Right lung (tissue), 10 donors: ENCODE measurements at places on chromosomes 6 and 20.

GRCh38 chr6:117491916-117492315 lies 9.4 kb downstream of the DCBLD1 start:
- DNase-seq: no peak

GRCh38 chr6:37242429-37243052 lies 15.0 kb upstream of the TBC1D22B start:
- DNase-seq: no peak

DNA sequence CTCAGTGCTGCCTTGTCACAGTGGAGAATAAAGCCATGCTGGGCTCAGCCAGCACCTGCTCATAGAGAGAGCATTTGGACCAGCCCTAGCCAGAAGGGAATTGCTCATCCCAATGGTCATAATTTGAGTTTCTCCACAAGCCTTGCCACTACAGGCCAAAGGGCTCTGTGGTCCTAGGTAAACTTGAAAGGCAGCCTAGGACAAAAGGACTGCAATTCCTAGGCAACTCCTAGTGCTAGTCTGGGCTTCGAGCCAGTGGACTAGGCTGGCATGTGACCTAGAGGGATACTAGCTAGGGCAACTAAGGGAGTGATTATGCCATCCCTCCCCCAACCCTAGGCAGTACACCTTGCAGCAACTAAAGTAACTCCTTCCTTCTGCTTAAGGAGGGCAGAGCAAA lies 516.2 kb downstream of the BCKDHB start:
- no peak for DNase-seq

DNA sequence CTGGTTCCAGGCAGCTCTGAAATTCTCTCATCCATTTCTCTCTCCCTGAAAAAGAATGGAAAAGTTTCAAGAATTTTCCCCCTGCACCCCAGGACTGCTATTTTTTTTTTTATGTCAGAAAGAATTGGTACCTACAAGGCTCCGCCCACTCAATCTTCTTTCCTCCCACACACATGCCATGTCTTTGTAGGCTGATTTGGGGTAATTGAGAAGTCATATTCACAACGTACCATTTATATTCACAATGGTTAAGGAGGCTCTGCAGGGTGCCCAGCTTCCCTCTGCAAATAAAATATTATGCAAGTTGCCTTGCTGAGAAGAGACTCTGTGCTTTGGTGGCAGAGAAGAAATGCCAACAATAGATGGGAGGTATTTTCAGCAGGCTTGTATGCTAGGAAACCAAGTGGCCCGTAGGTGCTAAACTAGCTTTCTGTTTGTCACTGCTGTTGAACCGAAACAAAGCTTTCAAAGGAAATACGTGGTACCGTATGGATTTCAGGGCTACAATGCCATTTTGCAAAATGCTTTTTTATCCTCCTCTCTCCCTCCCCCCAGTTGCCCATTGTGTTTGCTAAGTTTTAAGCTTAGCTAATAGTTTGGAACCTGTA lies 150.0 kb downstream of the PHACTR1 start:
- no peak for DNase-seq

DNA sequence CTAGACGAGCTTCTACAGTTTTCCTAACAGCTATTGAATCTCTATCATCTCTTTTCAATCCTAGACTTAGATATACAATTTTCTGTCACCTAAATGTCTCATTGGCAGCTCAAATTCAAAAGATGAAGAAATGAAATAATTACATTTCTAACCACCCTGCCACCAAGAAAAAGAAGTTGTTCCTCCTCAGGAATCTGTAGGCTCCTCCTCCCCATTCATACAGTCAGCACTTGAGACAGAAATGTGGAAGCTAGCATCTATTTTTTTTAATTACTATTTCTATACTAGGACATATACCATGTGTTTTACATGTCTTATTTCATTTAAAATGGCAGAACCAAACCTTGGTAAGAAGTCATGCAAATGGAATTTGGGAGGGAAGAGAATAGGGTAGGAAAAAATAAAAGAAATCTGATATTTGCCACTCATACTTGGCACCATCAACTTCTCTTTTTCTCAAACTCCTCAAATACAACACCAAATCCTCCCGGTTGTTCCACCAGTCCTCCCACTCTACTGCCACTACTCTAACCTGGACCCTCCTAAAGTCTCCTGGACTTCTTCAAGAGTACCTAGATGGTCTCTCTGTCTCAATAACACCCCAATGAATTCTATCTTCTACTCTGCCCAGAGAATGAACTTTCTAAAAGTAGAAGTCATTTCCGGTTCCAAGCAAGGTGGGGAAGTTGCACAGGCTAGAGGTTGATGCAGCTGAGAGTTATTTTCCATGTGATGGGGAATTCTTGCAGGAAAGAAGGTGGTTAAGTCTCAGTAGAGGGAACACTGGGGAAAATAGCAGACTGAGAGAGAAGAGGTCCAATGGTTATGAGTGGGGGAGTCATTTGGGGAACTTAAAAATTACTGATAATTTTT lies 54.1 kb downstream of the ATXN1 start:
- no peak for DNase-seq

DNA sequence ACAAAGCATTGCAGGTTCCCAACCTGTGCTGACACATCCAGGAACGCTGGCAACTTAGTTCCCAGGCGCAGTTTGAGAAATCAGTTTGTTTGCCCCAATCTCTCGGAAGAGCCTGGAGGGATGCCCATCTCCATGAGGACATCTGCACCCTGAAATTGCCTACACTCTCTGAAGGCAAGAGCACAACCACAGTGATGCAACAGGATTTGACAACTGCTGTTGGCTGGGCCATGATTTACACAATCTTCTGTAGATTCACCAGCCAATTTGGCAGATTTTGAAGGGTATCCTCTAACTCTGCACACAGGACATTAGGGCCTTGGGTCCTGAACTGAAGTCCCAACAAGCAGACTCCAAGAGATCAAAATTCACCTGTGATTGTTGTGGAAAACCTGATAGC lies 3.4 kb downstream of the APMAP start:
- DNase-seq: no peak

- no peak for DNase-seq
These were observed 20.8 kb upstream of the EMILIN3 start for GRCh38 chr20:41387444-41387851.

DNA sequence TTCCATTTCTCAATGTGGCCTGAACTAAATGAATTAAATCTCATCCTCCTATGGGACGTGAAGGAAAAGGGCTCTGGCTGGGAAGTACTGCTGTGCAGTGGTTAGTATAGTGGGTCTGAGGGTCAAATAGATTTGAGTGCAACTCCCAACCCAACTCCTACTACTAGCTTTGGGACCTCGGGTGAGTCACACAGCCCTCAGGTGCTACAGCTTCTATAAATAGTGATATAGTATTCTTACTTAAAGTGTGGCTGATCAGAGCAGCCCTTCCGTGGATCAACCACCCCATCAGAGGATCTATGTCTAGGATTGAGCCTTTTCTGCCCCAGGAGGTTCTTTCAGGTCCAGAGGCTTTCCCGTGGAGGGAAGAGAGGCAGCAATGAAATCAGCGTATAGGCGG lies 904 bp upstream of the UST start:
- DNase-seq: no peak

- no peak for DNase-seq
These were observed 70.6 kb upstream of the TCF21 start for GRCh38 chr6:133818320-133818719.

- peak; percentile 23 for DNase-seq
These were observed 36.4 kb downstream of the HLA-DPB1 start for GRCh38 chr6:33112148-33112547.

GRCh38 chr20:35270021-35270902 lies 7.7 kb downstream of the MMP24OS start:
- DNase-seq: no peak

GRCh38 chr6:108362455-108362854 lies 67.6 kb downstream of the AFG1L start:
- no peak for DNase-seq

DNA sequence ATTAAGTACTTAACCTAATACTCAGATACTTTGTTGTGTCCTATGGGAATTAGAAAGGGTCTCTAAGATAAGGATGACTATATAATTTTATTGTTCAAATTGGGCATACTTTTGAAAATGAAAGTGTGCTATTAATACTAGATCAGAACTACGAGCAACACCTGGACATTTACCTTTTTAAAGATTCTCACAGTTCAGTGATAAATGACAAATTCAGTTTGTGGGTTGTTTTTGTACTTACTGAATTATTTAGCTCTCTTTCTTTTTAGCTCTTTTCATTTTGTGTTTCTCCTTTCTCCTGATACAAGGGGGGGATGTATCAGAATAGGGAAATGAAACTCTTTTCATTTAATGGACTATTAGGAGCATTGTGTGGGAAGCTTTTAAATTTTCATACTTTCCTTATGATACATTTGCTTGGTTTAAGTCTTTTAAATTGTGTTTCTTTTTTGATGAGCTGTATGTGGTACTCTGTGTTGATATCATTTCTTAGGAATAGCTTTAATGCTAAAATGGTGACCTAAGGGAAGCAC lies 47.5 kb downstream of the PHF3 start:
- no peak for DNase-seq

GRCh38 chr6:110654096-110654820 lies 161.0 kb downstream of the CDK19 start:
- no peak for DNase-seq

DNA sequence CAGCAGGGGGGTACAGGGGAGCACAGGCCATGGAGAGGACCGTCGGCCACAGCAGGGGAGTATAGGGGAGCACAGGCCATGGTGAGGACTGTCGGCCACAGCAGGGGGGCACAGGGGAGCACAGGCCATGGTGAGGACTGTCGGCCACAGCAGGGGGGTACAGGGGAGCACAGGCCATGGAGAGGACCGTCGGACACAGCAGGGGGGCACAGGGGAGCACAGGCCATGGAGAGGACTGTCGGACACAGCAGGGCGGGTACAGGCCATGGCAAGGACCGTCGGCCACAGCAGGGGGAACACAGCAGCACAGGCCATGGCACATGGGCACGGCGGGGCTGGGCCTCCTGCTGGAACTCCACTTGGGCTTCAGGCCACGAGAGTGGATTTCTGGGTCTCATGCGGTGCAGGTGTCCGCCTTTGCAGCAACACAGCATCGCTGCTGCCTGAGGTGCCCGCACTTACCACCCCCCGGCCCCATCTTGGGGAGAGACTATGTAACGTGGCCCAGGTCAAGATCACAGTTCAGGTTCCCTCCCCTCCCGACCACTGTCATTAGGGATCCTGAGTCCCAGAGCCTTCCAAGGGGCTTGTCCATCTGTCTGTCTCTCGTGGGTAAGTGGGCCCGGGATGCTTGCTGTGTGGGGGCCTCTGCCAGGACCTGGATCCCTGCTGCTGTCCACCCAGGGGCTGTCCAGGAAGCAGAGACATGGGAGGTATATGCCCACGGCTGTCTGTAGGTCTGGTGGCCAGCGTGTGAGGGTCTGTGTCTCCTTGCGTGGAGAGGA lies 2.5 kb downstream of the NPBWR2 start:
- no peak for DNase-seq

- no peak for DNase-seq
These were observed 7.2 kb upstream of the FAM50B start for GRCh38 chr6:3841711-3842565.

GRCh38 chr20:59223750-59224149 lies 60.1 kb downstream of the ZNF831 start:
- DNase-seq: no peak

DNA sequence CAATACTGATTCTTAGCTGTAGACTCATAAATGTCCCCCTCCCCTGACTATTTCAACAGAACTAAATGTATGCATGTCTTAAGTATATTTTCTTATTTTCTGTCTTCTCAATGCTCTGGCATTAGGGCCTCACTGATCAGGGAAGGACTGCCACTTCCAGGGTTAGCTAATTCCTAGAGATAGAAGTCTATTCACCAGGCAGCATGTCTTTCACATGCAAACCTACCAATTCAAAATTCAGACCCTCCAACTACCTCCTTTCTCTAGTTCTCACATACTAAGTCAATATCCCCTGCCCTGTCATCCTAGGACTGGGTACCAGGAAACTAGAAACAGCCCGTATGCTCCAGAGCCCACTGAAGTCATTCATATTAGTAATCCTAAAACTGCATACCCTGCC lies 132.3 kb downstream of the RALGAPA2 start:
- DNase-seq: no peak

DNA sequence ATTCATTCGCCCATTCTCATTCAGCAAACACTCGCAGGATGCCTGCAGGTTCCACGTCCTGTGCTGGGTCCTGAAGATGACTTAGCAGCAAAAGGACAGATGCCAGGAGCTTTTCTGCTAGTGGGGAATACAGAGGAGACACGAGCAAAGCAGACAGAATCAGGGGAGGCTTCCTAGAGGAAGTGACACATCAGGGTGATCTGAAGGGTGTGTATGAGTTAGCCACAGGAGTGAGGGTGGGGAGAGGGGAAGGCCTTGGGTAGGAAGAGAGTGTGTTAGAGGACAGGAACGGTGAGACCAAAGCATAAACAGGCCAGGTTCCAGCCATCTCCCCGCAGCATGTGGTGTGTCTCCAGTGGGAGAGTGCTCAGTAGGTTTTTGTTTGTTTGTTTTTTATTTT lies 73.4 kb upstream of the GTSF1L start:
- DNase-seq: no peak

DNA sequence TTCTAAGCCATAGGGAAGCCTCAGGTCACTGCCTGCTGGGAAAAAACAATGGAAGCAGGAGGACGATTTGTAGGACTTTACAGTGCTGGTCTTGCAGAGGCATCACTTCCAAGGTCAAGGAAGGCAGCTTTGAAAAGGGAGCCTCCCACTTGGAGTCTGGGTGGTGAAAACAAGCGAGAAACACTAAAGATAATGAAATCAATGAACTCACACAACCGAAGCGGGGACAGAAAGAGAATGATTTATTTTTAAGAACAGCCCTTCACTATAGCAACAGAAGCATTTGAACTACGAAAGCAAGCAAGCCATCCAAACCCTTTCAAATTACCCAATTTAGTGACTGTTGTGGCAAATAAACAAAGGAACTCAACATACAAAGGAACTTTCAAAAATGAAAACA lies 227.5 kb downstream of the THBS2 start:
- peak; percentile 31 for DNase-seq

- peak; percentile 1 for DNase-seq
These were observed 42.5 kb upstream of the PNISR start for GRCh38 chr6:99467509-99468106.

GRCh38 chr6:102680413-102680812 lies 1286.9 kb downstream of the GRIK2 start:
- no peak for DNase-seq

GRCh38 chr6:91970700-91971099 lies 1383.8 kb upstream of the MAP3K7 start:
- no peak for DNase-seq

DNA sequence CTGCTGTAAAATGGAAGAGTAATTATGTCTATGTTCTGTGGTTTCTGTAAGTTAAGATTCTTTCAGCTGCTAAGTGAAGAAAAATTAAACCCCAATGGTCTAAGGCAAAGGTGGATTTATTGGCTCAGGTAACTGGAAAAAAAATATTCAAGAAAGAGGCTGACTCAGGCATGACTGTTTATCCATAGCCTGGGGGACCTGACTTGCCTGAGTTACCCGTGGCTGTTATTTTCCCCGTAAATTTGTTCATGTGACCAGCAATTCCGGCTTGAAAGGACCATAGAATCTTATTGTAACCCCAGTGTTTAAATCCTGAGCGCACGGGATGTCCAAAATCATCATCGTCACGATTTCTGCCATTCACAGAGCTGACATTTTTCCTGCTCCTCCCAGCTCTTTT lies 32.3 kb upstream of the SULF2 start:
- no peak for DNase-seq
